Iris pigment epithelial cell (primary cell): ENCODE measurements at places on chromosomes 7 and 10.
A peak's percentile ranks its signal among the peaks of the same experiment; 100 is the strongest.

DNA sequence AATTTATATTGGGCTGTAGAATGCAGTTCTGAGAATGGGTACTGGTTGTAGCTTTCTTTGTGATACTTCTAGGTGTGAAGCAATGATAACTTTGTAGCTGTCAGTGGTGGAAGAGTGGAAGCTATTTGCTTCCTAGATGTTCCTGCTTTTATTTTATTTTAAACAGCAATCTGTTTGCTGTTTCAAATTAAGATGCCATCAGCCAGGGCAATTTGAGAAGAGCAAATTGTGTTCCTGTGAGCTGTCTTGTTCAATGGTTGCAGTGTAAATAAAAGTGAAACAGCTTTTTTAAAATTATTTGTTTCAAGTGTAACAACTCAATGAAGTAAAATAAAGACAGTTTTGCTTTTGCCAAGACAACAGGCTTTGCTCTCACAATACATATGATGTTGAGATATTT lies 150.8 kb upstream of the TMEM229A start:
- no peak for DNase-seq

- DNase-seq: no peak
Measured at GRCh38 chr10:113594652-113595051, 41.8 kb downstream of the HABP2 start.

- DNase-seq: no peak
Measured at GRCh38 chr7:141430455-141431139, 120.6 kb upstream of the AGK start.

GRCh38 chr10:112811741-112812551 lies 138.1 kb upstream of the TCF7L2 start:
- DNase-seq: peak; percentile 96

GRCh38 chr10:115092555-115093285 lies 445 bp upstream of the ATRNL1 start:
- peak; percentile 47 for DNase-seq

DNA sequence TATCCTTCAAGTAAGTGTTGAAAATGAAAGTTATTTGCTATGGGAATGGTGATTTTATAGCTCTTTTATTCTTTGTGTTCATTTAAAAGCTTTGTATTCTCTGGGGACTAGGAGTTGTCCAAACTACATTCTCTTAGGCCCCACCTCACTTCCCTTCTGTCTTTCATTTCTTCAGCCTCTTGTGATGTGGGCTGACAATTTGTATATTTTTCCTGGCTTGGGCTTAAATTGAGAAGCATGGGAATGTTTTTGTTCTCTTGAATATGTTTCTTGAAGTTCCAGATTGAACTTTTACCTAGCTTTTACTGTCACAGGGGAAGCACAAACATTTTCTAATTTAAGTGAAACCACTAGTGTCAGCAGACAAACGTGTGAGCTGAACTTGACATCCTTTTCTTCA lies 27.9 kb downstream of the BBS9 start:
- peak; percentile 28 for DNase-seq

- DNase-seq: no peak
Measured at GRCh38 chr10:63917363-63917762, 396.2 kb downstream of the REEP3 start.

- DNase-seq: no peak
Measured at GRCh38 chr7:128024151-128024550, 7.1 kb downstream of the LRRC4 start.

- no peak for DNase-seq
Measured at GRCh38 chr7:150451097-150451793, 815 bp downstream of the GIMAP8 start.

DNA sequence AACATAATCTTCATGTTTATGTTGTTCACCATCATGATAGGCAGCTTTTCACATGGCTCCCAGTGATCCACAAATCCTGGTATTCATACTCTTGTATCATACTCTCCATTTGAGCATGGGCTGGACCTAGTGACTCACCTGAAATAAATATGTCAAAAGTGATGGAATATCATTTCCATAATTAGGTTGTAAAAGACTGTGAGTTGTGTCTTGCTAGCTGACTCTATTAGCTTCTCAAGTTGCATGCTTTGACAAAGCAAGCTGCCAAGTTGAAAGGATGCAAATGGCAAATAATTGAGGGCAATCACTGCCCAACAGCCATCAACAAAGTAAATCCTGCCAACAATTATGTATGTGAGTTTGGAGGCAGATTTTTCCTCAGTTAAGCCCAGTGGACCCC lies 300.4 kb downstream of the AHR start:
- peak; percentile 17 for DNase-seq
